Pancreas (tissue), 10 donors: ENCODE measurements at places on chromosomes 6 and 20.

DNA sequence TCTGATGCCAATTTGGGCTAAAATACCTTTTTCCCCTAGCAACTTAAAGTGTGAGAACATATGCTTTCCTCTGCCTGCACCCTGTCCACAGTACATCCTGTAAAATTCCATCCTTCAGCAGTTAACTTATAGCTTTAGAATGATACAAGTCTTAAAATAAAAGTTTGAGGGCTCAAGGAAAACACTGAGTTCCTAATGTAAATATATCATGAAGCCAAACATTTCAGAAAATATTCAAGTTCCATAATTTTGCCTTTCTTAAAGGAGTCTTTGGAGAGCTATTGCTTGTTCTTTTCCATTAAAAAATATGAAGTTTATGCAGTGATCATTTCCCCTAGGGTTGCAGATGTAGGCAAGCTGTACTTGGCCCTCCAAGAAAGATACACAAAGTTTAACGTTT is 303.8 kb downstream of the COL12A1 start:
- H3K4me1 ChIP-seq, result no peaks in the 10 kb centered on the region
- DNase-seq, result no peak
- H3K36me3 ChIP-seq, result no peaks in the 10 kb centered on the region
- no peak overlapping the region for H3K27ac ChIP-seq

DNA sequence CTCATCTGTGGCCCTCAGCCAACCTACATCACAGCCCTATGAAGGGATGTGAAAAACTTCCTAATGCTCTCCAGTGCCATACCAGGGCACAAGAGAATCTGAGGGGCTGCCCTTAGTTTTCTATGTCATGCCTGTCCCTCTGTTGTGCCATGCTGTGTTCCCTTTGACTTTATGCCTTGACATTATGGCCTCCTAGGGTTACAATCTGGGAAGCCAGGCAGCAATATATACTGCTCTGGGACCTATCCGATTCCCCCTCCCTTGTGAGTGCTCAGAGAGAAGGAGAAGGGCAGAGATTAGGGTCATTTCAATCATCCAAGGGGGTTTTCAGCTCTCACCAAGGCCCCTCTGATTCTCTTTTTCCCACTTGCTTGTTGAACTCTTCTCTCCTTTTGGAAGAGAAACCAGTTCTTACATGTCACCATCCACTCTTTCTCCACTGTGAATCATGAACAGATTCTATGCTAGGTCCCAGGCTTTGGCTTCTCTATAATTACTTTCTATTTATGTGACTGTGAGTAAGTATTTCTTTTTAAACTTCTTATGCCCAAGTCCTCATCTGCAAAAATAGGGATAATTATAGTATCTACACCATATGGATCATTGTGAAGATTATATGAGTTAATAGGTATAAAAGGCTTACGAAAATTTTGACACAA is 14.2 kb upstream of the FRK start:
- no peaks in the 10 kb centered on the region for H3K27me3 ChIP-seq
- H3K4me3 ChIP-seq, result no peak overlapping the region
- no peak for DNase-seq
- H3K36me3 ChIP-seq, result no peaks in the 10 kb centered on the region
- no peaks in the 10 kb centered on the region for H3K4me1 ChIP-seq

GRCh38 chr6:102488729-102489128 is 1095.2 kb downstream of the GRIK2 start:
- no peak overlapping the region for H3K27ac ChIP-seq
- no peak overlapping the region for H3K4me3 ChIP-seq

- H3K27me3 ChIP-seq, result no peaks in the 10 kb centered on the region
- H3K4me1 ChIP-seq, result peaks cover 22% of the 10 kb centered on the region
- H3K27ac ChIP-seq, result peak overlapping the region; percentile 59
Measured at GRCh38 chr6:16421462-16421960, 183.1 kb downstream of the GMPR start.

GRCh38 chr6:69294407-69294806 is 502.4 kb downstream of the LMBRD1 start:
- H3K36me3 ChIP-seq, result no peaks in the 10 kb centered on the region
- no peak for DNase-seq
- H3K4me3 ChIP-seq, result no peak overlapping the region
- no peak overlapping the region for H3K27ac ChIP-seq
- H3K27me3 ChIP-seq, result no peaks in the 10 kb centered on the region
- no peaks in the 10 kb centered on the region for H3K4me1 ChIP-seq

DNA sequence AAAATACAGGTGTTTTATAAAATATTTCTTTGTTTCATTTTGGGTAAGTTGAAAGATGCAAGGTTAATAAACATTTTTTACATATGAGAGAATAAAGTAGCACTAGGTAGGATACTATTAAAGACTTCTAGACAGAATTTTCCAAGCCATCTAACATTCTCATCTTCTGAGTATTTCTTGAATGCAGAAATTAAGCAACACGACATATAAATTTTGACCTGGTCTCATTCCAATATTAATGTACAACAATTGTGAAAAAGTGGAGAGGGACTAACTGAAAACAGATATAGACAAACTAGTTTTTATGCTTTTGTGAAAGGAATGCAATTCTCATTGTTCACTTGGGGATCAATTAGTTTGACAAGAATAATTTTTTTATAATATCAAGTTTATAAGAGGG is 11.5 kb upstream of the FOXO3 start:
- no peak for DNase-seq
- H3K4me1 ChIP-seq, result no peaks in the 10 kb centered on the region
- no peak overlapping the region for H3K4me3 ChIP-seq
- H3K27me3 ChIP-seq, result no peaks in the 10 kb centered on the region
- H3K36me3 ChIP-seq, result no peaks in the 10 kb centered on the region

DNA sequence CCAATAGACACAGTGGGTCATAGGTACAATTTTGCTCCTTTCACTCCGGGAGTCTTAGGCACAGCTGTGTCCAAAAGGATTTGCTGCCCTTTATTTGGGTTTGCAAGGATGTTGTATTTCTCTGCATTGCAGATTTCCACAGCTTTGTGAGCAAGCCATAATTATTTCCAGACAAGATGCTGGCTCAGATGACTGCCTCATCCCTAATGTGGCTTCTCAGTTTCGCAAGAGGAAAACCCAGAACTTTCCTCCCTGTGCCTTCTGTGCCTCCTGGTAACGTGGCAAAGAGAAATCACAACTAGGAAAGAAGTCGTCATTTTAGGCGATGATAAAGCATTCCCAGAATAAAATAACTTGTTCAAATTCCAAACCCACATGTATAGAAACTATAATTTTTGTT is 33.7 kb downstream of the FAM50B start:
- H3K4me3 ChIP-seq, result no peak overlapping the region
- H3K27ac ChIP-seq, result no peak overlapping the region
- H3K4me1 ChIP-seq, result no peaks in the 10 kb centered on the region
- no peak for DNase-seq
- H3K27me3 ChIP-seq, result no peaks in the 10 kb centered on the region
- no peaks in the 10 kb centered on the region for H3K36me3 ChIP-seq

DNA sequence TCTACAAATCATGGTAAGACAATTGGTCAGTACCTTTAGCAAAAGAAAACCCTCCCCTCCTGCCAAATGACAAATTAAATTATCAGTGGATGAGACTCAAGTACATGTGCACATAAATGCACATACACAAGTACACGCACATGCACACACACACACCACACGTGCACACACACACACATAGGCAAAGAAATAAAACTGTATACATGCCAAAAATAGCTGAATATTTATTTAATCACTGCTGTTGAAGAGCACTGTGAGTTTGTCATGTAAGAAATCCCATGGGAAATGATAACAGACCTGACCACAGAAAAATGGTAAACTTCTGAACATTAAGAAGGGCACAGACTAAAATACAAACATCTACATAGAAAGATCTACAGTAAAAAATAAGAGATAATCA is 46.6 kb upstream of the TNFAIP3 start:
- no peaks in the 10 kb centered on the region for H3K36me3 ChIP-seq
- DNase-seq, result no peak
- no peaks in the 10 kb centered on the region for H3K4me1 ChIP-seq
- no peaks in the 10 kb centered on the region for H3K27me3 ChIP-seq
- no peak overlapping the region for H3K27ac ChIP-seq
